G401 (cell line): ENCODE measurements at places on chromosomes 6 and 20. TPM values are rescaled to one million over a fixed set of nuclear protein-coding genes. Genes with fewer than 3 reads are reported as not detected.
A peak's percentile ranks its signal among the peaks of the same experiment; 100 is the strongest.

DNA sequence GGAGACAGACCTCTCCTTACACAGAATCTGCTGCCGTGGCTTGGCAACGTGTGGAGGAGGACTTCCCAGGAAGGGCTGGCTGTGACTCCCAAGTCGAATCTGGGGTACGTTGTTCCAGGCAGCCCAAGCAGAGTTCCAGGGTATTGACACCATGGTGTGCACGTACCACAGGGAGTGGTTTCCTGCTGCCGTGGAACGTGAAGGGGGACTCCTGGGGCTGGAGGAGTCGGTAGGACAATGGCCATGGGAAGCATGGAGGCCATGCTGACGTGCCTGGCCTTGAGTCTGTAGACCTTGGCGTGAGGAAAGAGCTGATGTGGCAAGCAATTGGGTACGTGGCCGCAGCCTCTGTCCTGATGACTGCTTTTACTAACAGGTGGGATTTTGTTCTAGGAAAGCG, 119.3 kb downstream of the TULP4 start:
- DNase-seq: no peak

- DNase-seq: peak; percentile 82
Observed at GRCh38 chr6:156776840-156777576, at the start of gene ARID1B. ARID1B (plus strand) TSS chr6:156777378; CDS start chr6:156777681, 303 bp downstream.

GRCh38 chr6:2655844-2656433, 94.8 kb downstream of the MYLK4 start:
- no peak for DNase-seq

DNA sequence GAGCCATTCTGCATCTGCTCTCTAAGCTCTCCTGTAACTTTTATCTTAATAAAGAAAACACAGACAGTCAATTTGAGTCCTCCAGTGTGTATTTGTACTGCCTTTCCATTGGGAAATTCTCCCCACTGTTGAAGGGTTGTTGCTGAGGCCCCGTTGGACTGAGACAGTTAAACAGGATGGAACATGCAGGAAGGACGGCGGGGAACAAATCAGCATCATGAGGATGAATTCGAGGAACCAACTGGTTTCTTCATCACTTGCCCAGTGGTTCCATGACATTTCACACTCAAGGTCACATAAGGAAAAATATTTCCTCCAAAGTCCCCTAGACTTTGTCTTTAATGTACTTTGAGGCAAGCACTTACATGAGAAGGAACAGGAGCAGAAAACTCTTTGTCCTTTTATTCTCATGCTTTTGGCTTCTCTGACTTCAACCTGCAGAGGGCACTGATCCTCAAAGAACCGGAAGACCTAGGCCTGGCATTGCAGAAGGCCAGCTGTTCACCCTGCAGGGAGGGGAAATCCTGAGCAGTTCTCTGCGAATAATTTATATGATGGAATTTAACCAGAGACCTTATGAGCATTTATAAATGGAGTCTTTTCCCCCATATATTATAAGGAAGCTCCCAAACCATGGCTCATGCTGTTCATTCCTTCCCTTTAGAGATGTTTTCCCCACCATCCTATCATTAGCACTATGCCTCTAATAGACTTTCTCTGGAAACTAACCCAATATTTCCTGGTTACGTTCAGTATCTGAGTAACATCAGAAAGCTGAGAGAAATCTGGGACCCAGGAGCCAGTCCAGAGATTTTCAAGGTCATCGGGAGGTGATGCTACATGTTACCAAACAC, 55.2 kb upstream of the ADGRF1 start:
- DNase-seq: peak; percentile 92

DNA sequence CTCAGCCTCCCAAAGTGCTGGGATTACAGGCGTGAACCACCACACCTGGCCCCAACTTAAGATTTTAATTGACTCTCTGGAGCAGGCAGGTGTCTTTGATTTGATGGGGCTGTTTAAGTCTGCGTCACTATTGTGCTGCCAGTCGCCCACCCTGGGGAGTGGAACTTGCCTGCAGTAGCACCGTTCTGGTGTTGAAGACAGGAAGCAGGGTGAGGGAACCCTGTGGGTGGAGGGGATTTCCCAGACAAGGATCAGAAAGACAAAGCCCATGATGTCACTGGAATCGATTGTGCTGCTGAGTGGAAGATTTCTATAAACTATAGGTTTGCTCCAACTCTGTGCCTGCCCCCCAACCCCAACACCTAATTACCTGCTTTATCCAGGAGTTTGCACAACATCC, 11.0 kb downstream of the ALDH8A1 start:
- no peak for DNase-seq

DNA sequence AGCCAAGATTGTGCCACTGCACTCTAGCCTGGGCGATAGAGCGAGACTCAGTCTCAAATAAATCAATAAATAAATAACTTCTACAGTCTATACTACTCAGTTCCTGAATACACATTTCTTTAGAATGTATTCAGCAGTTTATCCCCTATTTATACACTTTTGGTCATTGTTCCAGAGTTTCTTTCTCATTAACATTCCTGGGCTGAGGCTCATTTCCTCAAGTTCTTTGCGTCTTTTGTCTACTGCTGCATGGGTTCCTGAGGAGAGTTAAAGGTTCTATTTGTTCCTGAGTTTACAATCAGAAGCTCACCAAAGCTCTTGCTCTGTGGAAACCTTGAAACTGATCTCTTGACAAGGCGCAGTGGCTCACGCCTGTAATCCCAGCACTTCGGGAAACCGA, 37.7 kb upstream of the SASH1 start:
- no peak for DNase-seq

DNA sequence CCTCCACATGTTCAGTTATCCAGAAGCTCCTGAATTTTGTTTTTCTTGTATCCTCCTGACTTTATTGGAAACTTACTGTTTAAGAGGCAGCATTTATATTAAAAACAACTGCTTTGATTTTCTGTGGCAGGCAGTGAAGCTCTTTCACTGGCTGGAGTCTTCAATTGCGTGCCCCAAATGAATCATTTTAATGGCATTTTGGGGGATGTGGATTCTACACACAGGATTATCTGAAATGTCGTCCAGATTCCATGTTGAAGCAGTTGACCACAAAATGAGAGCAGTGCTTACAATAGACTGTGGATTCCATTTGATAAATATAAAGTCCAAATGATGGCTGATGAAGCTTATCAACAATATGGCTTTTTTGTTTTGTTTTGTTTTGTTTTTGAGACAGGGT, 41.0 kb upstream of the HIVEP1 start:
- no peak for DNase-seq

GRCh38 chr6:133804265-133804664, 84.6 kb upstream of the TCF21 start:
- DNase-seq: no peak

DNA sequence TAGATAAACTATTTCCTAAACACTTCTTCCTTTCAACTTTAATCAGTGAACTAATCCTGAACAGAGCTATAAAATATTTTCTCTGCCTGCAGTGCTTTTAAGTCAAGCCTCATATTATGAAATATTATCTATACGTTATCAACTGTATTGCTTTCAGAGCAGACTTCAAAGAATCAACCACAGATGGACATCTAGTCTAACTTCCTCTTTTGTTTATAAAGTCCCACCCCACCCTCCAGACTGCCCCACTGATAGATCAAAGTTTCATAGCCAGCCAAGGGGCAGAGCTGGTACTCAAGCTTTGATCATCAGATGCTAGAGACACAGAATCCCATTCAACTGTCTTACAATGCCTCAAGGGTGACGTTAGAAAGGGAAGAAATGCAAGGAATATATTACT, 308.3 kb downstream of the LAMA2 start:
- DNase-seq: no peak

- no peak for DNase-seq
Observed at GRCh38 chr6:87364602-87365252, 20.1 kb downstream of the C6orf163 start.

GRCh38 chr6:144339859-144340452, 54.8 kb downstream of the UTRN start:
- no peak for DNase-seq

DNA sequence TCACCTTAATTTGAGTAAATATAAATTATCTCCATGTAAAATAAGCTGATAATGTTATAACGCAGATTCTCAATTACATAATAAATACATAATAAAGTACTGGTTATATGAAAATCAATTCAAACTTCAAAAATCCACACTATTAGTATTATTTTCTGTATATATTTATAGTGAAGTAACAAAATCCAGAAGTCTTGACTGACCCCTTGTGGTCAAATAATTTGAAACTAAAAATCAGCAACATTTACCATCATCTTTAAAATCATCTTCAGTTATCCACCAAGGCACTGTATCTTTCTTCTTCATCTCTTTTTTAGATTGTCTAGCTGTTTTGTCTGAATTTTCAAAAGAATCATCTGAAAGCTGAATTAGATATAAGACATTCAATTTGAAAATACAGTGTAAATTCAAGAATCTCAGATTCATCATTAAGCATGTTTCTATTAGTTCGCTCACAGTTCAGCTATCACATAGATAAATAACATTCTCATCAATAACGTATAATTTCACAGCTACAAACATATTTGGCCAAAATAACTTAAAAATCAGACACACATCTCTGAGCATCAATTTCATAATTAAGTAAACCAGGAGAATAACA, 6.5 kb downstream of the CEP162 start:
- peak; percentile 50 for DNase-seq

GRCh38 chr6:34235307-34236130, 1.2 kb upstream of the HMGA1 start:
- DNase-seq: peak; percentile 45

DNA sequence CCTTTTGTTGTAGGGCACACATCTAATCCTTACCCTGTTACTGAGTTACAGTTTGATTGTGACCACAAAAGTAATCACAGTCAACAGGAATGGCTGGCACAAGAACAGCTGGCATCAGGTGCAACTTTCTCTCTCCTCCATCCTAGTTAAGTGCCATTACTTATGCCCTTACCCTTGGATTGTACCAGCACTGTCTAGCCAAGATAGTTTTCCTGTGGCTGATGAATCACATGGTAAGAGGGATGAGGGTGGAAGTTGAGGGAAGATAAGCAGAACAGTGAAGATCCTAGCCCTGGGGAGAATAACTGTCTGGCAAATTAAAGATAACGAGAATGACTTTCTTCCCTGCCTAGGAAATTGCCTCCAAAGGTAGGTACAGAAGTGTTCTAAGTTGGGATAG, 42.0 kb downstream of the RNF217 start:
- DNase-seq: no peak

DNA sequence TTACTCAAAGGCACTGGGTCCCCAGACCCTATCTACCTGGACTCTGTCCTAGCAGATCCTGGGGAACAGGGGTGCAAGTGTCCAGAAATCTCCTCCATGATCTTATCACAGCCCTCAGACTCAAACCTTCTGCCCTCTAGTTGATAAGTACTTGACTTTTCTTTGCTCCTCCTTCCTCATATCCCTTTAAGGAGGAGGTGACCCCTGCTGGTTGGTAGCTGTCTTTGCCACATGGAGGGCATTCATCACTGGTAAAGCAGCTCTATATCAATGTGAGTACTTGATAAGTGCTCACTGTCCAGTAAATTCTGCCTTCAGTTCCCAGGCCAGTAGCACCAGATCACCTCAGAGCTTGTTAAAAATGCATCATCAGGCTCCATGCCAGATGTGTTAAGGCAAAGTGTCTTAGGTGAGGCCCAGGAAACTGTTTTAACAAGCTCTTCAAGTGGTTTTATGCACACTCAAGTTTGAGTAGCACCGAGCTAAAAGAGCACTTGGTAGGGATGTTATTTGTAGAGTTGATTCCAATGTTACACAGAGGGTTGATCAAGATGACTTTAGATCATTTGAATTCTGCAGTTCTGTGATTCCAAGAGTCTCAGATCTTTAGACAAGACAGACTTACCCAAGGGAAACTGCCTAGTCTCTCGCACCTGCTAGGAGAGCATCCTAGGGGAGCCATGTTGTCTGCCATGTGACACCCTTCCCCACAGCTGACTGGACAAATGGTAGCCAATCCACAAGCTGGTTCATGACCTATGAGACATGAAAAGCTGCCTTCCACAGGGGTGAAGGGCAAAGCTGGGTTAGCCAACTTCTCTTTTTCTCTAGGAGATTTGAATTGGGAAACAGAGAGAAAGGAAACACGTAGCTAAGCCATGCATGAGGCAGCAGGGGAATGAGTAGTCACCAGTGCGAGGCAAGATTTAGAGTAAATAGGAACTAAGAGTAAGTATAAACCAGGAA, 18.6 kb downstream of the TREML2 start:
- peak; percentile 12 for DNase-seq

- no peak for DNase-seq
Observed at GRCh38 chr6:168746013-168746412, 305.0 kb downstream of the SMOC2 start.

DNA sequence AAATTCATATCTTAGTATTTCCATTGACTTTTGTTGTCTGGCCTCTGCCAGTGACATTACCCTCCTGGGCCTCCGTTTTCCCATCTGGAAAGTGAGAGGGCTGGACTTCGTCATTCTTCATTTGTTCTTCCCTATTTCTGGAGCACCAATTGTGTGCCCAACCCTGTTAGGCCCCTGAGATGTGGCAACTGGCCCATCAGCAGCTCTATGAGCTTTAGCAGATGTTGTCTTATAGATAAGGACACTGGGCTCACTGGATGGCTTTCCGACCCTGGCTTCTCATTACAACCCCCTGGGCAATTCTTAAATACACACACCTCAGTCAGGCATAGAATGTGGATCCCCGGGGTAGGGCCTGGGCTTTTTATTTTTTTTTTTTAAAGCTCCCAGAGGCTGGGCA, 14.7 kb downstream of the PABPC1L start:
- no peak for DNase-seq

GRCh38 chr20:38095017-38095686, 61.6 kb downstream of the RPRD1B start:
- DNase-seq: no peak

GRCh38 chr20:33835615-33836172, 24.5 kb downstream of the CHMP4B start:
- DNase-seq: no peak

GRCh38 chr6:137099689-137100403, 55.1 kb upstream of the IL20RA start:
- no peak for DNase-seq

GRCh38 chr6:25363427-25363826, 84.3 kb downstream of the CARMIL1 start:
- DNase-seq: no peak

DZANK1 gene
- total RNA-seq: 2.2 and 3.6 TPM in 2 replicates

RHAG gene
- not detected in 2 replicates for total RNA-seq

F13A1 gene
- total RNA-seq: not detected in 2 replicates

DEFB110 gene
- total RNA-seq: not detected in 2 replicates

PGK2 gene
- not detected in 2 replicates for total RNA-seq

GSTA2 gene
- not detected in 2 replicates for total RNA-seq

DXO gene
- 4.3 and 7.1 TPM in 2 replicates for total RNA-seq

MYCT1 gene
- not detected in 2 replicates for total RNA-seq

TMEM170B gene
- 4.9 and 6.3 TPM in 2 replicates for total RNA-seq
